Myocyte (in vitro differentiated cells): ENCODE measurements at places on chromosomes 5 and 9. TPM values are rescaled to one million over a fixed set of nuclear protein-coding genes. Genes with fewer than 3 reads are reported as not detected.

FPGS gene
- 141 and 200 TPM in 2 replicates for total RNA-seq

- peak; percentile 83 for DNase-seq
Measured at GRCh38 chr9:109640580-109641371, 139.2 kb upstream of the PALM2AKAP2 start.

DNA sequence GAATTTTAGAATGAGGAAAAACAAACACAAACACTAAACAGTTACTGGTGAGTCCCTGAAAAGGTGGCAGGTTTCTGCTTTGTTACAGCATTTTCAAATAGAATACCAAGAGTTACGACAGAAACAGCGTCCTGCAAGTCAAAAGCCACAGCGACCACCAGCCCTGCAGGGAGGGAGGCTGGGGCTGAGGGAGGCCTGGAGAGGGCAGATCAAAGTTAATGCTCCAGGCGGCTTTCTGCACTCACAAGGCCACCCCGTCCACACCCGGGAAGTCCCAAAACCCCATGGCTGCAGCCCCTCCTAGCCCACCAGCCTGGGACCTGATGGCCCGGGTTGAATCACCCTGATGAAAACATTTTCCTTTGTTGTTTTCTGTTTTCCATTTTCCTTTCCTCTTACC is 29.3 kb downstream of the COL23A1 start:
- no peak for DNase-seq

- no peak for DNase-seq
Measured at GRCh38 chr9:91843623-91844148, 106.3 kb downstream of the ROR2 start.

GRCh38 chr9:122075135-122076030 is 17.7 kb downstream of the TTLL11 start:
- DNase-seq = peak; percentile 83

DNA sequence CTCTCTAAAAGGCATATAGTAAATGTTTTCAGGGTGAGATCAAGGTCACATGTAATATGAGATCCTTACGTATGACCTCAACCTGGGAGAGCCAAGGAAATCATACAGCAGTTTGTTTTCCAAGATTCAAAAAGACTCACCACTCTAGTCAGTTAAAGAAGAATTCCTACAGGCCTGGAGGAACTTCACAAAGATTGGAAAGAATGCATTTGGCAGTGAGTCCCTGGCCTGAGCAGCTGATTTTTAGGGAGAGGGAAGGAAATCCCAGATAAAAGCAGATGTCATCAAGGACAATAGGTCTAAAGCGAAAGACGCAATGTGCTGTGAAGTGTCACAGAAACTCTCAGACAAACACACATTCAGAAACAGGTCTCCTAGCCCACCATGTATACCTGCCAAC is 424.0 kb upstream of the ZNF462 start:
- DNase-seq = no peak

GRCh38 chr5:178465228-178465860 is 124.8 kb downstream of the COL23A1 start:
- no peak for DNase-seq

- no peak for DNase-seq
Measured at GRCh38 chr5:151721087-151721646, 34.5 kb upstream of the SPARC start.

DNA sequence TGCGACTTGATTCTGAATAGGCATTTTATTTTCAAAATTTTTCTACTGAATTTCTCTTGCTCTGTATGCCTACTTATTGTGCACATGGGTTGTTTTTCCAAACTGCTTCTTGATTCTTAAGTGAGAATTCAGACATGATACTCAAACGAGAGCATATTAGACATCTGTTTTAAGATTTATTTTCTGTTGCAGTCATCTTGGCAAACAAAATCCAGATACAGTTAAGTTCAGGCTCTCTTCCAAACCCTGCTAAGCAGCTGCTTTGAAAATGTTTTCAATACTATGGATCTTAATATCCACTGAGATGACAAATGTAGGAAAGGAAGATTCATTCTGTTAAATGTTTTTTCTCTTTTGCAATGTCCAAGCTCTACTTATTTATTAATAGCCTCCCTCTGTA is 4.5 kb downstream of the TMEM215 start:
- no peak for DNase-seq

DNA sequence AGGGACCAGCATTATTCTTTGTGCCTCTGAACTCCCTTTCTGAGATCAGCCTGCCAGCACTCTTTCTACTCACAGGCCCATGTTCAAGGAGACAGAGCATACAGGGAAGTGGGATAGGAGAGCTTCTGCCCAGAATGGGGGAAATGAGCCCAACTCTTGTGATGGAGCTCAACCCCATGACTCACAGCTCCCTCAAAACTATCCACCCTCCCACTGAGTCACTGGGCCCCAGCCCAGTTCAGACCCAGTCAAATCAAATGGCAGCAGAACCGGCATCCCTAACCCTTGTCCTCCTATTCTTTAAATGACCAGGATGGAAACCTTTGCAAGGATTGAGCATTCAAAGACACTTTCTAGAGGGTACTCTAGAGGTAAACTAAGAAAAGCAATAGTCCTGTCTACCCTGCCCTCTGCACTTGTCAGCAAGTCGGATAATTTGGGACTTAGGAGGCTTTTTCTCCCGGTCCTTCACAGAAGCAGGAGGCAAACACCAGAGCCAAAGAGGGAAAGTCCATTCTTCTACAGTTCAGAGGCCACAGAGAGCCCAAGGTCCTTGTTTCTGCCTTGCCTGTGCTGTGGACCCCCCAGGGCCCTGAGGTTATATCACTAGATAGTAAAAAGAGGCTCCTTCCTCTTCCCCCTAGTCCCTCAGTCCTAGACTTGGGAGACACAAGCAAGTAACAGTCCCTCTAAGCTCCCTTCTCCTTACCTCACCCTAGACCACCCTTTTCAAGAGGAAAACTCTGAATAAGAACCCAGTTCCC is 3.2 kb downstream of the ATOSB start:
- peak; percentile 27 for DNase-seq

DNA sequence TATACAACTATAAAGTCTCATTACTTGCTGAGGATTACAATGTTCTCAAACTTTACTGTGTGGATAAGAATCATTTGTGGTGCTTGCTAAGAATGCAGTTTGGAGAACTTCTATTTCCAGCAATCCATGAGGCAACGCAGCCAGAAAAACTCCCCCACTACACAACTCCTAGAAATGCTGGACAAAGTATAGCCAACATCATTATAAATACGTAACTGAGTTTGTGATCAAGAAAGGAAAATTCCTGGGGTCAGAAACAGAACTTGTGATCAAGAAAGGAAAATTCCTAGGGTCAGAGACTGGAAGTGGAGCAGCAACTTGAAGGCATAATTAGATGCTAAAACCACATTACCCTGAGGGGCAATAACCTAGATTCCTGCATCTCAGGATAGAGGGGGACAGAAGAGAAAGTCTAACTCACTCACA is 81.1 kb downstream of the MAT2B start:
- no peak for DNase-seq

DNA sequence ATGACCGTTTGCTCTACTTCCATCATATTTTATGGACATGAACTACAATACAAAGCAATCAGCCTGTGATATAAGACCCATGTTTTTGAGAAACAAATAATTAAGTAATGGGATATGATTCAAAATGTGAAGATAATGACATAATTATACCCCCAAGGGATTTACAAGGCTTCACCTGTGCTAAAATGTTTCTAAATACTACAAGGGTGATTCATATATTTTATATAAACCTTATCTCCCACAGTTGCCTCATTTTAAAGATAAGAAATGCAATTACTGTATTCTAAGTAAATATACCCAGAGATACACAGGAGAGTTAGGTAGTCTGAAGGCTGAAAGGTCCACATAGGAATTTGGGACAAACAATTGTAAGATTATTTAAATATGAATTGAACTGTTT is 662.0 kb upstream of the CHD1 start:
- no peak for DNase-seq

DNA sequence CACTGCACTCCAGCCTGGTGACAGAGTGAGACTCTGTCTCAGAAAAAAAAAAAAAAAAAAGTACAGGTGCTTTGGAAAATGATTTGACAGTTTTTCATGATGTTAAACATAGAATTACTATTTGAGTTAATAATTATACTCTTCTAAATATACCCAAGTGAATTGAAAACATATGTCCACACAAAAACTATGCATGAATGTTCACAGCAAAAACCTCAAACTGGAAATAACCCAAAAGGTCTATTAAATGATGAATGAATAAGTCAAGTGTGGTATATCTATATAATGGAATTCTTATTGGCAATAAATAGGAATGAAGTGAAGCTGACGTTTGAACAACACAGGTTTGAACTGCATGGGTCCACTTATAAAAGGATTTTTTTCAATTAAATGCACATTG is 207.2 kb upstream of the DAB2 start:
- no peak for DNase-seq
